ENCODE measurements at places on chromosomes 3 and 15.

DNA sequence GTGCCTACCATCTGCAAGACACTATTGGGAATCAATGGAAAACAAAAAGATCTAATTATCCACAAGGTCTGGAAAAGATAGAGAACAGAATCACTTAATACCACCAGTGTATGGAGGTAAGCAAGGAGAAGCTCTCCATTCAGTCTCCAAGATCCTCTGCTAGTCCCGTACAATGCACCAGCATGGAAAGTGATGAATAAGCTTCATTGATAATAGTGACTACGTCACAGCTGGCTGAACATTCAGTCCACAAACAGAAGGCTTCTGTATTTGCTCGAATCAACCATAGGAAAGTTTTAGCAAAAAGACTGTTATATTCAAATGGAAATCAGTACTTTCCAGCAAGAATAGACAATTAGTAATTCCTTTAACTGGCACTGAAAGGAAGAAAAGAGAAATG is 42.9 kb downstream of the IGSF11 start:
- DNase-seq: no peak

GRCh38 chr15:66658044-66658443 is 44.0 kb upstream of the SMAD6 start:
- DNase-seq: no peak

GRCh38 chr3:115903843-115904242 is 280.5 kb downstream of the GAP43 start:
- no peak for DNase-seq

GRCh38 chr3:37519236-37519635 is 342.4 kb upstream of the CTDSPL start:
- no peak for DNase-seq

GRCh38 chr3:1571736-1572135 is 478.9 kb downstream of the CNTN6 start:
- no peak for DNase-seq

- peak; percentile 93 for DNase-seq
Observed at GRCh38 chr15:38895326-38896255, 331.0 kb upstream of the RASGRP1 start.

- DNase-seq: no peak
Observed at GRCh38 chr15:62637574-62637897, 405.0 kb upstream of the TPM1 start.

DNA sequence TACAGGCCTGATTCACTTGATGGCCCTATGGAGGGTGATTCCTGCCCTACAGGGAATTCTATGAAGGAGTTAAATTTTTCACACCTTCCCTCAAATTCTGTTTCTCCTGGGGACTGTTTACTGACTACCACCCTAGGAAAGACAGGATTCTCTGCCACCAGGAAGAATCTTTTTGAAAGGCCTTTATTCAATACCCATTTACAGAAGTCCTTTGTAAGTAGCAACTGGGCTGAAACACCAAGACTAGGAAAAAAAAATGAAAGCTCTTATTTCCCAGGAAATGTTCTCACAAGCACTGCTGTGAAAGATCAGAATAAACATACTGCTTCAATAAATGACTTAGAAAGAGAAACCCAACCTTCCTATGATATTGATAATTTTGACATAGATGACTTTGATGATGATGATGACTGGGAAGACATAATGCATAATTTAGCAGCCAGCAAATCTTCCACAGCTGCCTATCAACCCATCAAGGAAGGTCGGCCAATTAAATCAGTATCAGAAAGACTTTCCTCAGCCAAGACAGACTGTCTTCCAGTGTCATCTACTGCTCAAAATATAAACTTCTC is 43.6 kb downstream of the BLM start:
- DNase-seq: no peak

- DNase-seq: peak; percentile 30
Observed at GRCh38 chr15:75864213-75865059, 21.2 kb downstream of the UBE2Q2 start.

DNA sequence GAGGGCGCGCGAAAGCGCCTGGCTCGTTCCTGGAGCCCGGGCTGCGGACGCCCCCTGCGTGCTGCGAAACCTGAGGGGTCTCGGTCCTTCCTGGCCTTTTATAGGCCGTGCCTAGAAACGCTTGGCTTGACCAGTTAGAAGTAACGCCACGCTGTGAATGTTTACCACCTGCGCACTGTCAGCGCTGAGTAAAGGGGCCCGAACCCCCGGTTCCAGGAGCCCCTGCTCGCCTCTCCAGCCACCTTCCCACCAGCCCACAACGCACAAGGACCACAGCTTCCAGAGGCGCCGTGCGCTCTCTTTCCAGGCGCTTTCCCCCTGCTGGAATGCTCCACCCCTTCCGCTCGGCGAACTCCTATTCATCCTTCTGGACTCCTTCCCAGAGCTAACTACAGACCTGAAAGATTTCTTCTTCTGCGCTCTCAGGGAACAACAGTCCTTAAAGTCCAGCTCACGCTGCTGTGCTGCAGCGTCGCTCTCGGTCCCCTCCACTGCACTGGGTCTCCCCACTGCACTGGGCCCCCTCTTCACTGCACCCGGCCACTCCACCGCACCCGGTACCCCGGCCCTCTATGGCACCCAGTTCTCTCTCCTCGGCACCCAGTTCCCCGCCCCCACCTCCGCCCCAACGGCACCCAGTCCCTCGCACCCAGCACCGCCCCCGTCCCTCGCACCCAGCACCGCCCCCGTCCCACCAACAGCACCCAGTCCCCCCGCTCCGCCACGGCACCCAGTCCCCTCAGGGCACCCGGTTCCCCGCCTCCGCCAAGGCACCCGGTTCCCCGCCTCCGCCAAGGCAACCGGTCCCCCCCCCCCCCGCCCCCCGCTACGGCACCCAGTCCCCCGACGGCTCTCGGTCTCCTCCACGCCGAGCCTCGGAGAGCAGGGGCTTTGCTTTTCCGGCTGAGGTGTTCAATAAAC is 69.8 kb downstream of the SQOR start:
- peak; percentile 39 for DNase-seq

GRCh38 chr3:69081583-69082262 is 1.6 kb upstream of the UBA3 start:
- DNase-seq: no peak

- DNase-seq: no peak
Observed at GRCh38 chr15:65818927-65819562, 27.0 kb upstream of the DENND4A start.

DNA sequence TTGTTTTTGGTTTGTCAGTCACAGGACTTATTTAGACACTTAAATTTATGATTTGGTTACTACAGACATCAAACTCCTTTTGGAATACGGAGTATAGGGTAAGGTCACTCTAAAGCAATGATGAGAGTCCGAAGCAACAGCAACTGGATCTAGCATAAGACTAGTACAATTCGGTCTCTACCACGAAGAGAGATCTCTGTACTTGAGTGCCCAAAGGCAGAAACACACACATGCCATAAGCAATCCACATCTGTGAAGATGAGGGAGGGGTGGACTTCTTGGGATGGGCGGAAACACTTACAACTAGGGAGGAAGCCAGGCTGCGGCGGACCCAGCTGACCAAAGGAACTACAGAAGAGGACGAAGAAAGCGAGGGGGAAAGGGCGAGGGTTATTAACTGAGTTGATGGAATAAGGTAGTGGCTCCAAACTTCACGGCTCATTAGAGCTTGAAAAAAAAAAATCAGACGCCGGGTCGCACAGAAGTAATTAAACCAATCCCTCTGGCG is 595 bp downstream of the DPH6 start:
- peak; percentile 71 for DNase-seq

DNA sequence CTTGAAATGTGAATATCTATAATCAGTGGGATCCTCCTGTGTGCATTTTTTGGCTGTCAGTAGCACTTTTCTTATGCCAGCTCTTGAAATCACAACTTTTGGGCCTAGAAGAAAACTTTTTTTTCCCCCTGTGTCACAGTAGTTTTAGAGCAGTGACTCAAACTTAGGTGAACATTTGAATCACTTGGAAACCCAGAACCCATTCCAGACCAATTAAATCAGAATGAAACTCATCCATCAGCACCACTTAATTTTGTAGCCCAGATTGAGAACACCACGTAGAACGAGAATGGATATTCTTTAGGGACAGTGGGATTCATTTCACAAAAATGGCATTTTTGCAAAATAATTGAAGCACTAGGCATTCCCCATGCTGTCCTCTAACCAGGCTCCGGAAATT is 224.8 kb upstream of the NANOGP8 start:
- DNase-seq: peak; percentile 20

Measured in fibroblast of the aortic adventitia (primary cell).